ENCODE measurements at places on chromosomes 7 and 10. TPM values are rescaled to one million over a fixed set of nuclear protein-coding genes. Genes with fewer than 3 reads are reported as not detected.

- no peak for DNase-seq
These were observed 155.4 kb downstream of the DIP2C start for GRCh38 chr10:534047-534566.

DNA sequence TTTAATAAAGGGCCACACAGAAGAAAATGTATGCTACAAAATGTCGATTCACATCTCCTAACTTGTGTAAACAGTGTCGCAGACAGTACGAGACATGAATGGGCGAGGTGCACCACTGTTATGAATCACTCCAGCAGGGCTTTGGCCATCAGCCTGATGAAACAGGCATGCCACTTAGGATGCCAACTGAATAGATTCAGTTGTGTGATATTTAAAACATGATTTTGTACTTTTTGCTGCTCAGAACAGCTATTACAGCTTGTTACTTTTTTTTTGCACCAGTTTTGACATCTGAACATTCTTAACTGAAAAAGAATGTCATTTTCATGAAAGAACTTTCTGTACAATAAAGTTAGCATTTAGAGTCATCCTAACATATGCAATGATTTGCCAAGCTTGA is 138.1 kb downstream of the VTI1A start:
- peak; percentile 46 for DNase-seq

DNA sequence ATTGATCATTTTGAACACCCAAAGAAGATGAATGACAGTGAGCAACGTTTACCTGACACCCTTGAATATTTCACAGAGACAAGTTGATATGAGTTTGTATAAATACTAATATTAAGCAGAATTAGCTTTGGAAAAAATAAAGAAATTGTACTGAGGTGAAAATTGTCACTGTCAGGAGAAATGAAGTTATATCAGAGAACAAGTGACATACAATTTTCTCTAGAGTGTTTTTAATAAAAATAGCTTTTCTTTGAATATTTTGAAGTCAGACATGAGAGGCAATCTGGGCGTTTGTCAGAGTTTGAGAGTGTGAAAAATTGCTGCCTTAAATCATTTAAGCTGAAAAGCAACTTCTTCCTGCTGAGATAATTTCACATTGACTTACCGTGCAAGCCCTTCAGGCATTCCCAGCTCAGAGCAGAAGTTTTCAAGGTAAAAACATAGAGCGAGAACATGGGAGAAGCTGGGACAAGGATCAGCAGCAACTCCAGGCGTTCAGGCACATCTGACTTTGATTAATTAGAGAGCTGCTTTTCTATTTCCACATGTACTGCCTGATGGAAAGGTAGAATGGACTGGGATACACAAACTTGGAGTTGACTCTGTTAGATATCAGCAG is 535.9 kb downstream of the TFEC start:
- no peak for DNase-seq

GRCh38 chr10:2985729-2986232 is 81.6 kb upstream of the PFKP start:
- DNase-seq: peak; percentile 69

GRCh38 chr10:110547139-110547761 is 20.2 kb upstream of the SMC3 start:
- DNase-seq: no peak

DNA sequence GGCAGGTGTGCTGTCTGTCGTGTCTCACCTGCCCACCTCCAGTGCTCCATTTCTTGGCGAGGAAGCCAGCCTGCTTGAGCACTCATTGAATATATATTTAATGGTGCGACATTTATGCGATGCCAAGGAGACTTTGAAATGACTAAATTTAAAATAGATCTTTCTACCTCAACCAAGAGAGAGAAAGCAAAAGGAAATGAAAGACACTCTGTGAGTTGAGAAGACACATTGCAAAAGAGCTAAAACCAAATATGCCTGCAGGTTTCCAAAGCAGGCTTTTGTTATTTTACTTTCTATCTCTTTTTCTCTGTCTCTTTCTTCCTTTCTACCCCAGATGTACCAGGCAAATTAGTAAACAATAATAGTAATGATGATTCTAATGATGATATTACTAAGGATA is 53.6 kb upstream of the AOAH start:
- DNase-seq: no peak

GRCh38 chr10:95416270-95416669 is 125.5 kb upstream of the PDLIM1 start:
- DNase-seq: no peak

Gene CDHR3
- total RNA-seq: 6.0 TPM

- no peak for DNase-seq
These were observed 155.3 kb downstream of the VWC2 start for GRCh38 chr7:49928787-49929186.
